ENCODE measurements at places on chromosomes 5 and 9.

- no peak for DNase-seq
- H3K27ac ChIP-seq = no peak overlapping the region
- no peaks in the 10 kb centered on the region for H3K27me3 ChIP-seq
These were observed 670 bp downstream of the UGT3A1 start for GRCh38 chr5:35990520-35990919.

DNA sequence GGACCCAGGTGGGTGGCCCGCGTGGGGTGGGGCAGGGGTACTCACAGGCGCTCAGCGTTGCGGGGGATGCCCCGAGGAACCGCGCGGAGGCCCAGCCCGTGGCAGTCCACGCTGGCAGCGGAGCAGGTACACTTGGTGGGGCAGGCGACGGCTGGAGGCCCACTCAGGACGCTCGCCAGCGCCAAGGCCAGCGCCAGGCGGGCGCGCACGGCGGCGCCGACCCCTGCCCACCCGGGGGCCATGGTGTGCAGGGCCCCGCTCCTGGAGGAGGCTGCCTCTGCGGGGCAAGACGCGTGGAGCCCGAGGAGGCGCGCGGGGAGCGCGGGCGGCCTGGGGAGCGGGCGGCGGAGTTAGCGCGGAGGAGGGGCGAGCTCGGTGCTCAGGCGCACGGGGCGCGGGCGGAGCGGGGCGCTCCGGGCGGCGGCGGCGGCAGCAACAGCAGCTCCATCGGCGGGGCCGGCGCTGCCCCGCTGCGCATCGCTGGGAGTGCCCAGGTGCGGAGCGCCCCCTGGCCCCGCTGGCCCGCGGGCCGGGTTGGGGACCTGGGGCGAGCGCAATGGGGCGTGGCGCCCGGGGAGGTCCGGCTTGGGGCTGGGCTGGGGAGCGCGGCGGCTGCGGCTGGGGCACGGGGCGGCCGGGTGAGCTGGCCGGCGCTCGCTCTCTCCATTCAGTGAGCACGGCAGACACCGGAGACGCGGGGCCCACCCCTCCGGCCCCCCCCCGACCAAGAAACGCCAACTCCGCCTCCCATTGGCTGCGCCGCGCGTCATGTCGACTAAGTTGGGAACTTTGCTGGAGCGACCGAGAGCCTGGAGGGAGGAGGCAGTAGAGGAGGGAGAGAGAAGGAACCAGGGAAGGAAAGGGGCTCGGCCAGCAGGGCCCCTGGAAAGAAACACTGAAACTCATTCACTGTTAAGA, at the start of gene SLIT3:
TSS of gene SLIT3 (minus strand) at position 672 of the 918 bp plus-strand sequence. CDS start at position 242, 430 bp downstream.
- H3K4me1 ChIP-seq = peaks cover 10% of the 10 kb centered on the region
- no peak within 1 kb of the TSS for H3K4me3 ChIP-seq
- no peak for DNase-seq

DNA sequence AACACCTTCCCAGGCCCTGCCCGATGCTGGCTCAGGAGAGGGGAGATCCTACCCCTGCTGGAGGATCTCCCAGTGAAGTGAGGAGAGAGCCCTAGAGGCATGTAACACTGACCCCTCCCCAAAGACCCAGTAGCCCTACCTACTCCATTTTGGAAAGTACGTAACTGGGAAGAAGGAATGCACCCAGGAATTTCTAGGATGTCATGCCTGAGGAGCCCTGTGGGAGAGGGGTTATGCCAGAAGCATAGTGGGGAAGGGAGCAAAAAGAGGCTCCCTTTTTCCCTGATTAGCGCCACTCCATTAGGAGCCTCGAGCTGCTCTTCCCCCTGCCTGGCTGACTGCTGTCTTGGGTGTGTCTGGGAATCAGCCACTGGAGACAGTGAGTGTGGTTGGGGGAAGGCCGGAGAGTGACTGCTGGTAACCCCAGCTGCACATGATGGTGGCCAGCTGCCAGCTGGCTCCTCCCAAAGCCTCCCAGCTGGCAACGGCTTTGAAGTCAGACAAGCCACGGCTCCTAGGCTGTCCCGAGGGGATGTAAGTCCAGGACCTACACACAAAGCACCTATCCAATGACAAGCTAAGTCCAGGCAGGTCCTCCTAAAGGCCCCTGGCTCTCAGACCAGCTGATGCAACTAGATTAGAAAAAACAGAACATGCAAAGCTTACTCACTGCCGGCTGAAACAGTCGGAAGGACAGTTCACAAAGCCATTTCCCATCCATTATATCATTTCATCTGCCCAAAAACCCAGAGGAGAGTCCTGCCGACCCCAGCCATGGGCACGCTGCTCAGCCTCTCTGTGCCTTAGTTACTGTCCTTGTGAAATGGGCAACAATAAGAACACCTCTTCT, 136.5 kb upstream of the ABCA1 start:
- no peaks in the 10 kb centered on the region for H3K27me3 ChIP-seq
- no peak for DNase-seq
- H3K4me3 ChIP-seq = no peak overlapping the region

DNA sequence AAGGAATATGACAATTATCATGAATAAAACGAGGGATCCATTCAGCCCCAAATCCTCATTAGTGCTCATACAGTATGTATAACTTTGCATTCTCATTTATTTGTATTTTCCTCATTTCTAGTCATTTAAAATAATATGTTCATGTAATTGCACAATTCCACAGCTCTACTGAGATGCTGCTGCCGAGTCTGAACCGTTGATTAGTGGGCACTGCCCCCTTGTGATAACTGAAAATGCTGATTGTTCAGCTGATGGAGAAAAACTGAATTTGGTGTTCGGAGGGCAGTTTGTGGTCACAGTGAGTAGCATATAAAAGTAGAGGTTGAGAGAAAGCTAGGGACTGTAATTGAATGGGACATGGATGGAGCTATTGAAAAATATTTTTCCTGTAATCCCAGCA, 12.2 kb upstream of the GPR151 start:
- H3K27me3 ChIP-seq = no peaks in the 10 kb centered on the region
- no peaks in the 10 kb centered on the region for H3K36me3 ChIP-seq
- no peak overlapping the region for H3K4me3 ChIP-seq
- H3K27ac ChIP-seq = no peak overlapping the region
- DNase-seq = no peak
- peaks cover 4% of the 10 kb centered on the region for H3K4me1 ChIP-seq

DNA sequence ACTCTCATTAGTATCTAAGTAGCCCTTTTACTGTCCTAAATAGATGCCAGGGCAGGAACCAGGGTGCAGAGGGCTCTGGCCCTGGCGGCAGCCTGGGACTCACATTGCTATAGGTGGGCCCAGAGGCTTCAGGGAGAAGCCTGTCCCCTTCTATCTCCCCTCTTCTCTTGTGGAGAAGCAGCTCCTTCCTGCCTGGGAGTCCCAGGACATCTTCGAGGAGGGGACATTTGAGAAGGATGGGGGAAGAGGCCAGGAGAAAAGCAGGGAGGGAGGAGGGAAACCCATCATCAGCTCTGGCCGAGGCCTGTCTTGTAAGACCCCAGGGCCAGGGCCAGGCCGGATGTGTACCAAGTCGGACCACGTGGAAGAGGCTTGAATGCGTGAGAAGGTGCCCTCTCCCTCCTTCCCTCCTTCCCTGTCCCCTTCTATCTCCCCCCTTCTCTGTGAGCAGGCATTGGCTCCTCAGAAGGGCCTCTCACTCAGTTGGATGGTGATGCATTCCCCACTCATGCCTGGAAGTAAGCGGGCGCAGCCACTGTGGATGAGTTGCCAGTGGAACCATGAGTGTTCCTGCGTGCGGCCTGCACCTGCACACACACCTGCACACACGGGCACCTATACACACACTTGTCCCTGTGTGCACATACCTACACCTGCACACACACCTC, 20.7 kb upstream of the LPCAT1 start:
- DNase-seq = no peak
- H3K36me3 ChIP-seq = no peaks in the 10 kb centered on the region
- H3K27me3 ChIP-seq = no peaks in the 10 kb centered on the region
- H3K27ac ChIP-seq = no peak overlapping the region

- H3K4me1 ChIP-seq = no peaks in the 10 kb centered on the region
- H3K27ac ChIP-seq = no peak overlapping the region
- no peak for DNase-seq
- H3K36me3 ChIP-seq = no peaks in the 10 kb centered on the region
- no peak overlapping the region for H3K4me3 ChIP-seq
These were observed 3.2 kb downstream of the IRX1 start for GRCh38 chr5:3598769-3599211.

- peaks cover 14% of the 10 kb centered on the region for H3K4me1 ChIP-seq
- no peak overlapping the region for H3K27ac ChIP-seq
- no peaks in the 10 kb centered on the region for H3K36me3 ChIP-seq
- H3K4me3 ChIP-seq = no peak overlapping the region
- peaks cover 43% of the 10 kb centered on the region for H3K27me3 ChIP-seq
- DNase-seq = no peak
These were observed 3.0 kb upstream of the ZBTB34 start for GRCh38 chr9:126857261-126857960.

DNA sequence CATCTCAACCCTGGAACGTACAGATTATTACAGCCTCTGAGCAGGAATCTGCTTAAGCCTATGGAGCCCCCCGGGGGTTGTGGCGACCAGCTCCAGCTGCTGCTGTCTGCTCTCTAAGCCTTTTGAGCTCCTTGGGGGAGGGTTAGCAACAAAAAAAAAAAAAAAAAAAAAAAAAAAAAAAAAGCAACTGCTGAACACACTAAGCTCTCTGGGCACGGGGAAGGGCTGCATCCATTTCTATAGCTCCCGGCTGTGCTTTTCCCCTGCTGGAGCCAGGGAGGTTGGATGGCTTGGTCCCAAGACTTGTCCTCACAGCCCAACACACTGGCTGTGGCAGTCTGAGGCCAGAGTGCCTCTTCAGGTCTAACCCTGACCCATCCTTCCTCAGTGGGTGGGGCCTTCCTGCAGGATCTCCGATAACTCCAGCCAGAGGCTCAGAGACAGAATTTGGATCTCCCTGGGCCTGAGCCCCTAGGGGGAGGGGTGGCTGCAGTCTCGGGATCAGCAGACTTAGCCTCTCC, 82.1 kb downstream of the FBN2 start:
- no peak overlapping the region for H3K4me3 ChIP-seq
- H3K27ac ChIP-seq = no peak overlapping the region

- DNase-seq = no peak
- H3K36me3 ChIP-seq = no peaks in the 10 kb centered on the region
- no peaks in the 10 kb centered on the region for H3K4me1 ChIP-seq
- no peaks in the 10 kb centered on the region for H3K27me3 ChIP-seq
- no peak overlapping the region for H3K27ac ChIP-seq
These were observed 499.2 kb downstream of the CDH18 start for GRCh38 chr5:19488786-19489185.
